PC-3 (cell line): ENCODE measurements at places on chromosomes 16 and 17. TPM values are rescaled to one million over a fixed set of nuclear protein-coding genes. Genes with fewer than 3 reads are reported as not detected.

DNA sequence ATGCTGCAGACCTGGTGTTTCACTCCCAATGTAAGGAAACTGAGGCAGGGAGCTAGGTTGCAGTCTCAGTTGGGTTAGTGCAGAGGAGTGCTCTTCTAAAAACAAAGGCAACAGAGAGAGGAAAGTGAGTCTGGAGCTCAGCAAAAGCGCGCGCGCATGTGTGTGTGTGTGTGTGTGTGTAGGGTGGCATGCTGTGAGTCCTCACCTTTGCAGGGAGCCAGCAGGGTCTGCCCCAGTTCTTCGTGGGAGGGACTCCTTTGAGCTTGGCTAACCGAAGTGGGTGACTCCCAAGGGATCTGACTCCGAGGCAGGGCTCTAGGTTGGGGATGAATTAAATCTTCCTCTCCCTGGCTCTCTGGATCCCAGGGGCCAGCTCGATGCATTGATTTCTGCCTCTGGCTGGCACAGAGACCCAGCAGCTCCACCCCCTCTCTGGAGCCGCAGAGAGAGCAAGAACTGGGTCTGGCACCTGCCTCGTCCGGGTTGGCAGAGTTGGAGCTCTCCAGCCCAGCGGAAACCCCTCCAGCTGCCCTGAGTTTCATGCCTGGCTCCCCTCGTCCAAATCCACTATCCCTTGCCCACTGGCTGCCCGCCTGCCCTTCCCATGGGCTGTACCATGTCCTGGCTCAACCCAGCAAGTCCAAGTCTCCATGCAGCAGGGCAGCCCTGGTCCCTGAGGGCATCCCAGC is 1.3 kb upstream of the BTBD17 start:
- DNase-seq: no peak

The RND2 gene
- 0.12 and 0.29 TPM in 2 replicates for total RNA-seq

The LIG3 gene
- 43.2 and 53.6 TPM in 2 replicates for total RNA-seq

The NOD2 gene
- 0.07 TPM in 1 of 2 replicates, not detected in the other for total RNA-seq

The PAQR4 gene
- 37.9 and 45.0 TPM in 2 replicates for total RNA-seq

The CEP112 gene
- total RNA-seq: 3.3 and 6.5 TPM in 2 replicates

The FOXL1 gene
- 8.1 and 10.9 TPM in 2 replicates for total RNA-seq

DNA sequence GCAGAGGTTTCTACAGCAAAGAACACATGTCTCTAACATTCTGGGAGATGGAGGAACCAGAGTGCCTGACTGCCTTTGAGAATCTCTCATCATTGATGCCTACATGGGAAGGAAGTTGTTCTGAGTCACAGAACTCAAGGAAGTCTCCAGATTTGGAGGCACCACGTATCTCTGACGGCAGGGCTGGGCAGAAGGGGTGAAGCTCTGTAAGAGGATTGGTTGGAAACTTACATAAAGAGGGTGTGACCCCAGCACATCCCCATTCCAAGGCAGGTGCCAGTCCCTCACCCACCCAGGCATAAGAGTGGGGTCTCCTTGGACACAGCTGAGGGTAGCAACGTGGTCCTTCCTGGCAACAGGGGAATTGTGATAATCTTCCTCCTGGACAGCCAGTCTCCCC is 17.4 kb downstream of the TNFRSF13B start:
- no peak for DNase-seq

DNA sequence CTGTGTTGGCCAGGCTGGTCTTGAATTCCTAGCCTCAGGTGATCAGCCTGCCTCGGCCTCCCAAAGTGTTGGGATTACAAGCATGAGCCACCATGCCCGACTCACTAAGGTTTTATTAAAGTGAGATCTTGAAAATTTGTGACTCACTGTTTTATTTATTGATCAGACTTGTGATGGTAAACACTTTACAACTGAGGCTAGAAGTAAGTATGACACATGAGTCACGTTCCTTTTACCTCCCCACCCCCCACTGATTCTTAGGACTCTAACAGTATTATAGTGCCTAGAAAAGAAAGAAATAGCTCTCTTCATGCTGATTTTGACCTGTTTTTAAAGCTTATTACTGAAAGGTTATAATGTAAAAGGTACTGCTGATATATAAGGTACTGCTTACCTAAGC is 160.6 kb downstream of the TANC2 start:
- DNase-seq: peak; percentile 58

DNA sequence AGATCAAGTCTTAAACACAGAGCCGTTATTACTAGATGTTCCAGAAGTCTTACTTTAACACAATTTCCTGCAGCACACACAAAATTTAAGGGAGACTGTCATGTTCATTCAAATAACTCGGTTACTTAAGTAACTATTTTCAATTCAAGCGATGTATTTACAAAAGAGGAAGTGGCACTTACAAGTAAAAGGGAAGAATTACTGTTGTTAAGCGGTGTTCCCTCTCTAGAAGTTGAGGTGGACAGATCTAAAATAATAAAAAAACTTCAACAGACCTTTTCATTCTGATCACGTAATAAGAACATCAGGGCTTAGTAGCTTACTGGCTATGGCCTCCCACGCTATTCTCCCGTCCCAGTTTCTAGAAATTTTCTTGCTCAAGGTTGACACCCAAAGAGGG is 26.2 kb upstream of the TXNDC11 start:
- no peak for DNase-seq

DNA sequence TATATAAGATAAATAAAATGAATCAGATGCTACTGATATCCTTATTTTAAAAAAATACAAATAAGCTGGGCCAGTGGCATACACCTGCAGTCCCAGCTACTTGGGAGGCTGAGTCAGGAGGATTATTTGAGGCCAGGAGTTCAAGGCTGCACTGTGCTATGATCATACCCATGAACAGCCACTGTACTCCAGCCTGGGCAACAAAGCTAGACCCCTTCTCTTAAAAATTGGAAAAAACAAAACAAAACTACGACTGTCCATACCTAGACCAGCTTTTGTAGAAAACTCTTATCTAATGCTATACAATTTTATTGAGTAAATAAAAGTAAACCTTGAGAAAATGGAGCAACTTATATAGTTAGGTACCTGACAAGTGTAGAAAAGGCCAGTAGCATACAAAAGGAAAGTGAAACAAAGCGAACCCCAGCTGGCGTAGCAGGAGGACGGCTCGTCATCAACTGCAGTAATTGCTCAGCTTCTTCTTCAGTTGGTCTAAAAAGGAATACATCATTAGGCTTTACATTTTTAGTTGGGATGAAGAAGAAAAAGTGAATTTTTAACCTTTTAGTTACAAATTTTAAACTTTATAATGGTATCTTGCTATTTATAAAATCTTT is 23.6 kb downstream of the INTS2 start:
- no peak for DNase-seq

- DNase-seq: no peak
Observed at GRCh38 chr16:17403859-17404545, 66.8 kb downstream of the XYLT1 start.

DNA sequence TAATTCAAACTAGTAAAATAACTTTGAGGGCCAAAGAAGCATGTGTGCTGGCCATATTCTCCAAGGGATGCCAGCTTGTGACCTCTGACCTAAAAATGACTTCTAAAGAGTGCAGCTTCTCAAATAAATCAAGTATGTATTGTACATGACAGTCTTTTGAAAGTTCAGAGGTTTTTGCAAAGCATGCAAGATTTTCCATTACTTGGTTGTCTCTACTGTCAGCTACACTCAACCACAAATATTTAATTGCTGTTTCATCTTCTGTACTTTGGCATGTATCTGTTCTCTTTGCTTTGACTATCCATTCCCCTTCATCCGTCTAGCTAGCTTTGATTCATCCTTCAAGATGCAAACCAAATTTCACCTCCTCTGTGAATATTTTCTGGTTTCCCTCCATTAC is 121.9 kb upstream of the HS3ST2 start:
- no peak for DNase-seq

The EME1 gene
- total RNA-seq: 20.0 and 28.0 TPM in 2 replicates

DNA sequence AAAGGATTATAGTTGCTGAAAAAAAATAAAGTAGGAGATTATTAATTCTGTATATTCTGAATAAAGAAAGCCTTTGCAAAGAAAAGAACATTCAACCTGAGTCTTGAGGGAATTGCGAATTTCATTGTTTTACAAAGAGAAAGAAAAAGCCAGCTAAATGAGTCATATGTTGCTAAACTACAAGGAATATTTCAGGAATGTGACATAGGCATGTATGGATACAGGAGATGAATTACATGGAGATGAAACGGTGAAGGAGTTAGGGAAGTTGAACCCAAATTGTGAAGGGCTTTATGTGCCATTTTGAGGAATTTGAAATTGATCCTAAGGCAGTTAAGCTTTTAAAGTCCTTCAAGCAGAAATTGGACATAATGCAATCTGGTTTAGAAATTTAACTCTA is 177.3 kb upstream of the RBL2 start:
- peak; percentile 43 for DNase-seq

The TBX2 gene
- 7.1 and 8.5 TPM in 2 replicates for total RNA-seq

- DNase-seq: no peak
Observed at GRCh38 chr17:34532281-34533065, 46.9 kb upstream of the TMEM132E start.

GRCh38 chr17:77889866-77890760 is 68.4 kb upstream of the TNRC6C start:
- DNase-seq: no peak

DNA sequence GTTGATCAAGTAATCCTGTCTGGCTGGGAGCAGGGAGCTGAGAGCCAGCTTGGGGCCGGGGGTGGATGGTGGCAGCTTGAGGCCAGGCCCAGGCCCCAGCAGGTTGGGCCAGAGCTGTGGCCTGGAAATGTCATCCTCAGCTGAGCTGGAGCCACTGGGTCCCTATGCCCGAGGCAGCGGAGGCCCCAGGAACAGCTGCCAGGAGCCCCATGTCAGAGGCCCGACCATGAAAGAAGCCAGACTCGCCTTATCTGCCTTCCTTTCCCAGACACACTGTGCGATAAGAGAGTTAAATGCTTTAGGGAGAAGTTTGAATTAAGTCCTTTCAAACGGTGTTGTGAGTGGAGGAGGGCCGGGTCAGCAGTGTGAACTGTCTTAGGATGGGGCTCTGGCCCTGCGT is 3.5 kb downstream of the SMTNL2 start:
- no peak for DNase-seq

DNA sequence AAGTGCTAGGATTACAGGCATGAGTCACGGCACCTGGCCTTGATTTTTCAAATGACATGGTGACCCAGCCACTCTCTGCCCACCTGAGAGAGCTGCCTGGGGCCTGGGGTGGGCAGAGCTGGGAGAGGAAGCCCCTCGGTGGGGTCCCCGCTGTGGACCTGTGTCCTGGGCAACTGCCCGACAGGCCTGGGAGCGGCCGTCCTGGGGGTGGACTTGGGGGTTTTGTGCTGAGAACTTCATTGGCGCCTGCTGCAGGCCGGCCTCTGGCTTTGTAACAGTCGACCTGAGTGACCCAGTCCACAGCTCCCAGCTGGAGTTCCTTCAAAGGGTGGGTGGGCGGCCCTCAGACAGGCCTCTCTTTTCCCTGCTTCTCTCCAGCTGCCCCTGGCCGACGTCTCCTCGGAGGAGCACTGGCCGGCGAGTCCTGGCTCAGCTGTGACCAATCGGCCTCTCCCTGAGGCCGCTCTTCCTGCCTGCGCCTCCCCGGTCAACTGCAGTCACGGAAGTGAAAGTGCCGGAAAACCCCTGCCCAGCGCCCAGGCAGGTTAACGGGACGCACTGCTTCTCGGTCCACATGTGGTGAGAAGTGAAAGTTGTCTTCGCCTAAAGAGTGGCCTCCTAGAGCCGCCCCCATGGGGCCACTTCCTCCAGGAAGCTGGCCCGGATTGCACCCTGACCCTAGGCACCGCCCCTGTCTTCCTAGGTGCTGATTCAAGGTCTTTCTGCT is 5.5 kb downstream of the CBFA2T3 start:
- no peak for DNase-seq

- DNase-seq: no peak
Observed at GRCh38 chr16:22007159-22007508, 777 bp upstream of the MOSMO start.

DNA sequence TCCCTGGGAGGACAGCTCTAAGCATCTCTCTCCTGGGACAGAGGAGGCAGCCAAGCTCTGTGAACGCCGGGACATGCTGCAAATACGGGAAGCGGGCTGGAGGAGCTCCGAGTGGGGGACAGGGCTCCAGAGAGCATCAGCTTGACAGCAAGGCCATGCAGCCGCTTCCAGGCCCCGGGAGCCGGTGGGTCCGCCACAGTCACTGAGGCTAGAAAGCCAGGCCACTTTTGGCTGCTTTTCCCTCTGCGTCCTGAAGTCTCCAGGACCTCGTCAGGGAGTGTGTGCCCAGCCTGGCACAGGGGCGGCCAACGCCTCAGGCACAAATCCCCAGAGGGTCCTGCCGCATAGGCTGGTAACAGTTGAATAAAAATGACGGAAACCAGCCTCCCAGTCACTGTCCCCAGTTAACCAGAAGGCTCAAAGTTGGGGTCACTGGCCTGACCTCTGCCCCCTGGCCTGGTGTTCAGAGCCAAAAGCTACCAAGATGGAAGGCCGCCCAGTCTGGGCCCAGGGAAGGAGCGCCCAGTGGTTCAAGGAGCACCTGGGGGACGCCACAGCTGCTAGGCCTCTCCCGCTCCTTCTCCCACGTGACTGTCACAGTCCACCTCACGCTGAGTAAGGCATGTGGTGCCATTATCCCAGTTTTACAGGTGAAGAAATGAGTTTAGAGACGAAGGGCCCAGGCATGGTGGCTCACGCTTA is 3.2 kb upstream of the TRIM65 start:
- DNase-seq: no peak
